ENCODE measurements at places on chromosomes 2 and 18. TPM values are rescaled to one million over a fixed set of nuclear protein-coding genes. Genes with fewer than 3 reads are reported as not detected.

WNT10A gene
- polyA plus RNA-seq: 6.4 TPM

DNA sequence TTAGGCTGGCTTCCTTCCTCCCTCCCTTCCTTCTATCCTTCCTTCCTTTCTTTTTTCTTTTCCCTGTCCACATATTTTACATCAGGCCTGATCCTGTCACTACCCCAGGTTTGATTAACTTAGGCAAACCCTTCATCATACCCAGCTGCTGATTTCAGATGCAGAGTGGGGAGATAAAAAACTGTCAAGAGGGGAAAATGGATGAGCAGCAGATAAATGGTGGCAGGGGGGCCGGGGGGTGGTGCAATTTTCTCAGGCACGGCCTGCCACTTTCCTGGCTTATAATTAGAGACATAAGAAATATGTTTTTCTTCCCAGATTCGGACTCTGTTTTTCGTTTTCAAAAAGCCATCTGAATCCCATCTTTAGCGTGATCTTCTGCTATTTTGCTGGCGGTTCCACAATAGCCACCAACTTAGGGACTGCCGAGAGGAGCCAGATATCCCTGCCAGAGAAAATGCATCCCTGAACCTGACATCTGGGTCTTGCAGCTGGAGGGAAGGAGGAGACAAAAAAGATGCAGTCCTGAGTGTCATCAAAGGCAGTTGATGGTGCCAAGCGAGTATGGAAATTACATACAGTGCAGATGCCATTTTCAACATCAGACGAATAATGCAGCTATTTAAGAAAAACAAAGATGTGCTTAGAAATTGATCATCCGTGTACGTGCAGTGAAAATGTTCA, 49.9 kb downstream of the CXCR4 start:
- DNase-seq: no peak

DNA sequence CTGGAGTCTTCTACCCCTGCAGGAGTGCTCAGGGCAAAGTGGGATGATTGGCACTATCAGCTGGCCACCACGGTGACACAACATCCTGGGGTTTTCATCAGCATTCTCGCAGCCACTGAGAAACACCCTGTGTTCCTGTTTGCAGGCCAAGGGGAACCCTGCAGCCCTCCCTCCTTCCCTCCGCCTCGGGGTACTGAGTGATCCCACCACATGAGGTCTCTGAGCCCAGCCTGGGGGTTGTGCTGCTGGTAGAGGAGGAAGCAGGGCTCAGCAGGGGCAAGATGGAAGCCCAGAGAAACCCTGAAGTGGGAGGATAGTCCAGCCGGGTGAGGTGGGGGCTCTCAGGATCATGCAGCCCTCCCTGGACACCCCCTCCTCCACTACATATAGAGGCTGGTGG, at the start of gene OXER1:
Gene OXER1, minus strand, starts transcription at position 40 of the 400 bp plus-strand sequence. CDS start 73 bp downstream, outside the sequence.
- DNase-seq: no peak

- DNase-seq: no peak
These were observed 81.0 kb upstream of the KIDINS220 start for GRCh38 chr2:8918412-8918811.

GRCh38 chr2:222811828-222812227, 49.0 kb upstream of the ACSL3 start:
- DNase-seq: no peak

GRCh38 chr18:32295604-32296003, 105.8 kb downstream of the MEP1B start:
- no peak for DNase-seq

DNA sequence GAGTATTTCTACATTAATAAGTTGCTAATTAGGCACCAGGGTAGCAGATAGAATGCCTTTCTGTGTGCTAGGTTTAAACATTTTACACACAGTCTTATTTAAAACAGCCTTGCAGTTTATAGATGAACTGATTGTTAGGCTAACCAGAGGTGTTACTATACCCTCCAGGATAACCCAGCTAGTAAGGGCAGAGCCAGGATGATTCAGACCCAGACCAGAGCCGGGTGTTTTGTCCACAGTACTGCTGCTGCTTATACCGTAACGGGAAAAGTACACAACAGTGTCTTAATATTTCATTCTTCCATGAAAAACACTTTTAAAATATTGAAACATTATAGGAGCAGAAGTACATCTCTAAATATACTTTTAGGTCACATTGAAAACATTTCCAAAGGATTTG, 82.7 kb downstream of the MALT1 start:
- DNase-seq: no peak

GRCh38 chr2:239934571-239935171, 90.5 kb downstream of the NDUFA10 start:
- DNase-seq: no peak

DNA sequence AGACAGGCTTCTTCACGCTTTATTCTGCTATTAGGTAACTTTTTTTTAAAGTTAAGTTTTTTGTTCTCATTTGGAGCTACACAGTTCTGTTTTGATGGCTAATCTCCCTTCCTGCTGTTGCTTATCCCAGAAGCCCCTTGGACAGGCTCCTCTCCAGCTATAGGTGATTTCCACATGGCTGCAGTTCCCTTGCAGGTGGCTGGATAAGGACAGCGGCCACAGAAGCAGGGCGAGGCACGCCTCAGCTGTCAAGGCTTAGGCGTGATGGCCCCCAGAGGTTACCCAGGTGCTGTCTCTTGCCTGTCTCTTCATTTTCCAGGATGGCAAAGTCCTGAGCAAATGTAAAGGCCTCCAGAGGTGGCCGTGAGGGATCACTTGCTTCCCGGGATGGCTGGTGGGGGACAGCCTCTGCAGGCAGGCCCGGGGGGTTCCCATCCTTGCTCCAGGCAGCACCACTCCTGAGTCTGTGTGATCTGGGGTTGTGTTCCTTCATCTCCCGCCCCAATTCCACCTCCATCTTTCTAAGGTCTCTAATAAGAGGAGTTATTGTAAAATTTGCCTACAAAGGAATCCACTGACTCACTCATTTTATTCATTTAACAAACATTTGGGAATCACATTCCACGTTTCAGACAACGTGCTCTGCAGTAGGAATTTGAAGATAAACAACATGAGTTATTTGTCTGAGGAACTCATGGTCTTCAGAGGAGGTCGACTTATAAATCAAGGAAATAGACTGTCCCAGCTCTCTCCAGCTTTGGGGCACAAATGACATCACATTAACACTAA, 53.4 kb downstream of the NAPG start:
- no peak for DNase-seq

DNA sequence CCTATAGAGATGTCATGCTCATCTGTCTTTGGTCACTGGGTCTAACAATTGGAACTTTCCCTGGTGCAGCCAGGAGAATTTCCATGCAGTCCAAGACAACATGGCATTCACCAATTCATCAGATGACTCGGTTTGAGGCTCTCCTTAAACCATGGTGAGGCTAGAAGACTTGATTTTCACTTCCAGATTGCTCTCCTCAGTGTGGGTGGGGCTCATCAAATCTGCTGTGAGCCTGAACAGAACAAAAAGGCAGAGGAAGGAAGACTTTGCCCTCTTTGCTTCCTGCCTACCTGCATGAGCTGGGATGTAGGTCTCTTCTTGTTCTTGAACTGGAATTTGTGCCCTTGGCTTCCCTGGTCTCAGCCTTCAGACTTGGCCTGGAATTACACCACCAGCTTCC, 203.4 kb upstream of the TRIB2 start:
- DNase-seq: no peak

GRCh38 chr2:241373446-241373845, 17.4 kb downstream of the FARP2 start:
- no peak for DNase-seq

DNA sequence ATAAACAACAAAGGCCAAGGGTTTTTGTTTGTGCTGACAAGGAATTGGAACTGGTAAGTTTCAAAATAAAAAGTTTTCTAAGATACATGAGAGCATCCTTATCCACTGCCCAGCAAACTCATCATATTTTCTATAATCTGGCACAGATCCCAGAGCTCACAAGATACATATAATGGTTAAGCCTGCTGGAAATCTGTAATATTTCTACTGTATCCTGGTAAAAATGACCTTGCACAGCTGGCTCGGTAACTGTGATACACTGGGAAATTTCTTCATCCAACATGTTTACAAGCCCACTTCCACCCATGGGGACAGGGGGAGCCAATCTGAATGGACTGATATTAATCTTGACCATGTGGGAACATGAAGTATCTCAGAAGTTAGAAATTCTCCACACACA, 425.4 kb upstream of the MMADHC start:
- no peak for DNase-seq

DNA sequence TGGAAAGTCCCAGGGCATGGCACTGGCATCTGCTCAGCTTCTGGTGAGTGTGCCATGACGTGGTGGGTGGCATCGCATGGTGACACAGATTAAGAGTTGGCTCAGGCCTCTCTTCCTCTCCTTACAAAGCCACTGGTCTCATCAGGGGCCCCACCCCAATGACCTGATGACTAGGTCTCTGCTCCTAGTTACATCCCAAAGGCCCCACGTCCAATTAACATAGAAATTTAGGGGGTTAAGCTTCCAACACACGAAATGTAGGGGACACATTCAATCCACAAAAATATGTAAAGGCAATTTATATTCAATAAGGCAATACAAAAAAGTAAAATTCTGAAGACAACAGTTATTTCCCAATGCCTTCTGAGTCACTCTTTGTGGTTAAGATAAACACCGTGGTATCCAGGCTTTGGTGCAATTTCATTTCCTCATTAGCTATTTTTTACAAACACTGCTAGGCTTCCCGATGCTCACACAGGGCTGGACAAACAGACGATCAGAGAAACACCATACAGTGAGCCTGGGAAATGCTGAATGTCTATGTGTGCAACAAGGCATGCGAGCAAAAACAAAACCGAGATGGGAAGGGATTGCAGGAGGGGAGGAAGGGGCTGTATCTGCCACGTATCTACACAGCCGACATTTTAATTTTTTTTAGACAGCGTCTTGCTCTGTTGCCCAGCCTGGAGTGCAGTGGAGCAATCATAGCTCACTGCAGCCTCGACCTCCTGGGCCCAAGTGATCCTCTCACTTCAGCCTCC, 67.2 kb downstream of the MBP start:
- DNase-seq: peak; percentile 65

- no peak for DNase-seq
These were observed 206.0 kb downstream of the SPP2 start for GRCh38 chr2:234256516-234256915.

DNA sequence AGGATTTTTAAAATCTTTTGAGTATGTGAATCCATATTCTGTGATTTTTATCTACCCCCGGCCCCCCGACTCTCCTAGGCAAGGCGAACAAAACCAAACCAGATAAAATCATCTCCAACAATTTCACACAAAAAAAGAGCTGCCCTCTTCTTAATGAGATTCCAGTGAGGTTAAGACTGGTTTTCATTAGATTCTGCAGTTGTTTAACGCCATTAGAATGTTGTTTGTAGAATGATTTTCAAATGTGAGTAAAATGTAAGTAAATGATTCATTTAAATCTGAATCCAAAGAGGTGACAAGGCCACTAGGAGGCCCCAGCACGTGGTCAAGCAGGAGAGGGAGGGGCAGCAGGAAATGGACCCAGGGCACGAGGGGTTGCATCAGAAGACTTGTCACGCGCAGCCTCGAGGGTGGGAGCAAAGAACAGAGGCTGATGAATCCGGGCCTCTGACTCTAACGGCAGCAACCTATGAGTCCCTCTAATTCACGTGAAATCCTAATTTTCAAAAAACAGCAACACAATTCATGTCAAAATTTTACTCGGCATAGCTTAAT, 24.3 kb upstream of the KLHL29 start:
- DNase-seq: no peak

DNA sequence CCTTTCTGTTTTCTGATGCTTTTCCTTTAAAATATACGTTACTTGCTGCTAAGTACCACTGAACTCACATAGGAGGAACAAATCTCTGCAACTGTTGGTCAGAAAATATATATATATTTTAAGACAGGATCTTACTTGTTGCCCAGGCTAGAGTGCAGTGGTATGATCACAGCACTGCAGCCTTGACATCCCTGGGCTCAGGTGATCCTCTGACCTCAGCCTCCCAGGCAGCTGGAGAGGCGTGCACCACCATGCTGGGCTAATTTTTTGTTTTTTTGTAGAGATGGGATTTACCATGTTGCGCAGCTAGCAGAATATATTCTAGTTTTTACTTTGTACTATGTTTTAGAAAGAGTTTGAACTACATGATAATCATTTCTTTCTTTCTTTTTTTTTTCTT, 51.5 kb downstream of the EHBP1 start:
- DNase-seq: no peak

GRCh38 chr2:51650769-51651168, 618.8 kb upstream of the NRXN1 start:
- DNase-seq: no peak

- DNase-seq: no peak
These were observed 146.2 kb downstream of the LDLRAD4 start for GRCh38 chr18:13364721-13365205.

SP100 gene
- 188 TPM for polyA plus RNA-seq

DNA sequence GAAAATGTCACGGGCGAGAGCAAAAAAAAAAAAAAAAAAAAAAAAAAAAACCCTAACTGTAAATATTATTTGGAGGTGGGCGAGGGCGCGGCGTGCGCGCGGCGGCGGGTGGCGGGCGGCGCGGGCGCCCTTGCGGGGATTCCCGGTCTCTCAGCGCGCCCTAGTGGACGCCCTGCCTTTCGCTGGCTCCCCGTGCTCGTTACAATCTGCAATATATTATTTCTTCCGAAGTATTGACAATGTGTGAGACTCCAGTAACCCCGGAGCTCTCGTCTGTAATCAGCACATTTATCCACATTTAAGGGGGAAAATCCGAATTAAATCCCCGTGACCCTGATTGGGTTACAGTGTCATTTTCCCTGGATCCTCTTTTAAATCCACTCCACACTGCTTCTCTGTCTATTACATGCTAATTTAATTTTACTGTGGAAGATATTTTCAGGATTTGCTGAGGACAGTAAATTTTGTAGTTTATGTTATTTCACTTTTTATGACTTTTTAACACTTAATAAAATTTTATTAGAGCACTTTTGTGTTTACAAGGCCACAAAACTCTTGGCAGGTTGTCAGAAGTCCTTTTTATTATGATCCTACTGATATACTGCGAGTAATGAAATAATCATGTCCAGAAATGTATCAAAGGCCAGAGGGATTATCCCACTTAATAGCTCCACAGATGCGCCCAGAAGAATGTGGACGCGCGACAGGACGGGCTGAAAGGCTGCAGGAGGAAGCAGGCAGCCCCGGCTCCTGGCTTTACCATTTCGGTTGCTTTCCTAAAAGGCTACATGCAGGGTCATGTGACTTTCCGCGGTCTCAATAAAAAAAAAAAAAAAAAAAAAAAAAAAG, 369.1 kb downstream of the MTX2 start:
- peak; percentile 19 for DNase-seq

PIK3C3 gene
- polyA plus RNA-seq: 33.5 TPM

WDR35 gene
- 1.3 TPM for polyA plus RNA-seq

GRCh38 chr2:218031771-218032257, 29.0 kb upstream of the TNS1 start:
- no peak for DNase-seq

ALKAL2 gene
- polyA plus RNA-seq: not detected

- no peak for DNase-seq
These were observed 664.4 kb downstream of the DSC3 start for GRCh38 chr18:30378097-30378496.

GRCh38 chr2:124804014-124804940, 779.2 kb downstream of the CNTNAP5 start:
- DNase-seq: no peak

GRCh38 chr18:48064978-48065600, 134.6 kb upstream of the SMAD2 start:
- DNase-seq: no peak
